ENCODE measurements at places on chromosomes 3 and 15.

GRCh38 chr15:51864408-51865056 lies 35.1 kb downstream of the TMOD3 start:
- DNase-seq, result no peak

- DNase-seq, result no peak
Observed at GRCh38 chr3:184380185-184380626, 352 bp downstream of the CHRD start.

DNA sequence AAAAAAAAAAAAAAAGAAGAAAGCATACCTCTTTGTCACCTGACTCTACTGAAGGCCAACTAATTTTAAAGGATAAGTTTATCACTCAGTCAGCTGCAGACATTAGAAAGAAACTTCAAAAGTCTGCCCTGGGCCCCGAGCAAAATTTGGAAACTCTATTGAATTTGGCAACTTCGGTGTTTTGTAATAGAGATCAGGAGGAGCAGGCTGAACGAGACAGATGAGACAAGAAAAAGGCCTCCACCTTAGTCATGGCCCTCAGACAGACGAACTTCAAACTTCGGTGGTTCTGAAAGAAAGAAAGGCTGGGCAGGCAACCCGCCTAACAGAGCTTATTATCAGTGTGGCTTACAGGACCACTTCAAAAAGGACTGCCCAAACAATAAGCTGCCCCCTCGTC lies 18.5 kb downstream of the GLDN start:
- no peak for DNase-seq

- DNase-seq, result peak; percentile 21
Observed at GRCh38 chr3:43838009-43838758, 147.4 kb downstream of the ABHD5 start.

DNA sequence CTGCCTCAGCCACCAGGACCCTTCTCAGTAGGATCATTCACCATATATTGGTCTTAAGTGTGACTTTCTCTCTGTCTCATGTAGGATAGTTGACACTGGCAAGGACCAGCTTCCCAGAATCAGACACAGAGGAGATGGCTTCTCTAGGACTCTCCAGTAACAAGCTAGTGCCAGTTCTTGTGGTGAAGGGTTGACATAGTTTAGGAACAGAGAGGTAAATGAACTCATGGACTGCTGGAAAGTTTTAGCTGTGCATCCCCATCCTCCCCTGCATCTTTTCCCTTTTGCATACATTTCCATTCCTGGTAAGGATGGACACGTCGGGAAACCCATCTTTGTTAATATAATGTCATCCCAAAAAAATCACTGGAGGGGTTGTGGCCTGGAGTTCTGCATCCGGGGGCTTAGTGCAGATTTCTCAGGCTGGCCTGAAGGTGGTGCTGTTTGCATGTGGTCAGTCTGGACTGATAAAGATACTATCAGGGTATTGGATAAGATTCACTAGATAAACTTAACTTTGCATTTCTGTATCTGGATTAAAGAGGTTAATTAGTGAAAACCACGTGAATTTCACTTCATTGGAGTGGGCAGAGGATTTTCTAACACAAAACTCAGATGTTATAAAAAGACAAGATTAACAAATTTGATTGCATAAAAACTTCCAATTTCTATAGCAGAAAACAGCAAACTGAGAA lies 110.8 kb downstream of the TBC1D2B start:
- peak; percentile 51 for DNase-seq

DNA sequence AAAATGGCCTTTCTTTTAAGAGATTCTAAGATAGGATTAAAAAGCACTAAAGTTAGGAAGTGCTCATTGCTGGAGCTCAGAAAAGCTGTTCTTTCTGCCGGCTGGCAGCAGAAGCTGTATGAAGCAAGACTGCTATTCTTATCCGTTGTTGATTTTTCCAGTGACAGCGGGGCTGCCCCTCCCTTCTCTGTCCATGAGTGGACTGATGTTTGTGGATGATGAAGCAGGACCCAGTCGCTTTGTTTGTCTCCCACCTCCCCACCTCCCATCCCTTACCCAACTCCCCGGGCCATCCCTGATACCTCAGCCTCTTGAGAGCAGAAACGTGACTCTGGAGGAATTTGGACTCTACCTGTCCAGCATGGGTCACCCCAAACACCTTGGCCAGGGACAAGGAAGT lies 10.3 kb upstream of the MUSTN1 start:
- DNase-seq, result no peak

DNA sequence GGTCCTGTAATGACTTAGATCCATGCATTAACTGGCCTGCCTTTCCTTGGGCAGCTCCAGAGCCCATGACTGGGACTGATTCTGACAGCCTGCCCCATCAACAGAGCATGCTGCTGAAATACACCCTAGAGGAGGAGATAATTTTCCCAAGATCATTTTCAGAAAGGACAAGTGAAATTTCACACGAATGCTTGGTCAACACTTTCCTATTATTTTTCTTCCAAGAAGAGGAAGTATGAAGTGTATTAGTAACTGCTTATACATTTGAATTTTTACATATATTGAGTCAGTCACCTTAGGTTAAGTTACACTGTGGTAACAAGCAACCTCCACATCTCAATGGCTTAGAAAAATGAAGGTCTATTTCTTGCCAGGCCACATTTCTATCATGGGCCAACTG lies 9.7 kb upstream of the NMNAT3 start:
- DNase-seq, result no peak

GRCh38 chr3:187828579-187829452 lies 83.5 kb upstream of the BCL6 start:
- no peak for DNase-seq

DNA sequence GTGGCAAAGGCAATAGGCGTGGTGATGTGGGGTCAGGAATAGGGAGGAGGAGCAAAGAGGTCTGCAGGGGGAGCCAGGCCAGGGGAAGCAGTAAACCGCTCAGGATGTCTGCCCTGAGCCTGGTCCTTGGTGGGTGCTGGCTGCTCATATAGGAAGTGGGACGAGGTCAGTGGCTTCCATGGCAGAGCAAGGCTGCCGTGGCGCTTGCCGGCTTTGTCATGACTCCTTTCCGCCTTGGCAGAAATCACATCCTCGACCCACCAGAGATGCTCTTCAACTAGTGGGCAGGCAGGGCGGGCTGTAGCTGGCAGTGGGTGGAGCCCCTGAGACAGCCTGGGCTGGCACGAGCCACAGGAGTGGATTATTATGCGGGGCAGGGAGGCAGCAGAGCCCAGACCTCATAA lies 13.1 kb upstream of the SKOR1 start:
- DNase-seq, result peak; percentile 26

All from Kasumi-1 (cell line).